Bone marrow (tissue), 2 donors: ENCODE measurements at places on chromosomes 6 and 20.

- no peak for DNase-seq
Measured at GRCh38 chr6:145731447-145731846, 3.9 kb downstream of the EPM2A start.

- DNase-seq, result no peak
Measured at GRCh38 chr20:62832212-62832922, 15.5 kb downstream of the COL9A3 start.

DNA sequence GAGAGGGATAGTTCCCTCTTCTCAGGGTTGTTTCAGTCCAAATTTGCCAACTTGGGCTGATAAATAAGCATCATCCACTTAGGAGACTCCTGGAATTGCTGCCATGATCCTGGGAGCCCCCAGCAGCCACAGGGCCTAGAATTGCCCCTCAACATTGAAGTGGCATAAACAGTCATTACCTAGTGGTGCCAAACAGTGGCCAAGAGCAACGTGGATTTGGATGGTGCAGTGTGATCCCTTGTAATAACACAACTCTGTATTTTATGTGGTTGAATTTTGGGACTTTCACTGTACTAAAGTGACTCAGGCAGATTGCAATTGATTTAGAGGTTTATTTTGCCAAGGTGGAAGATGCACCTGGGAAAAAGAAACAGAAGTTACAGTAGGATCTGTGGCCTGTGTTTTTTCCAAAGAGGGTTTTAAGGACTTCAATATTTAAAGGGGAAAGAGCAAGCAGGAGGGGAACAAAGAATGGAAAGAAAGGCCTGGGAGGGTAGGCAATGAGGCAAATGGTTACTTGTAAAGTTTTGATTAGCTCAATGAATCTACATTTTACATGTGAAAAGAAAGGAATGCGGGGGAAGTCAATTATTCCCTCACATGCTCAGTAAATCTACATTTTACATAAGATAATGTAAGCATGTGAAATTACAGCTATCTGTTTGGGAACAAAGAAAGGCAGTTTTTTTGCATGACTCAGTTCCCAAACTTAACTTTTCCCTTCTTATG lies 168.0 kb upstream of the NOX3 start:
- DNase-seq, result no peak

DNA sequence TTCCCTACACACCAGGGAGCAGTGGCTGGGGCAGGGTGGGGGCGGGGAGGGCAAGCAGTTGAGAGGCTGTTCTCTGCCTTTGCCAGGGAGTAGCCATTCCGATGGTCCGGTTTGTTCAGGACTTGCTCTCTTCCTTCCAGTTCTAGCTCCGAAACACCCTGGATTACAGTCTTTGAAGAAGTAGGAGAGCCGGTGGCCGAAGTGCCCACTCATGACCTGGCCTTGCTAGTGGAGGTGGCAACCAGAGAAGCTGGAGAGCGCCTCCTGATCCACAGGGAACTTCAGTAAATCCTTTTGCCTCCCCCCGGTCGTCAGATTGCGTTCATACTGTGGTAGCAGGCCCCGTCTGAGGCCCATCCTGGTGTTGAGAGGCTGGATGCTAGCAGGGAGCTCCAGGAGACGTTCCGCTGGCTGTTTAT lies 92.8 kb downstream of the ARID1B start:
- no peak for DNase-seq
